ENCODE measurements at places on chromosomes 7 and 10.

GRCh38 chr10:75926763-75927162, 495.3 kb downstream of the LRMDA start:
- no peak for DNase-seq

GRCh38 chr7:47301657-47302295, 280.1 kb downstream of the TNS3 start:
- DNase-seq = no peak

DNA sequence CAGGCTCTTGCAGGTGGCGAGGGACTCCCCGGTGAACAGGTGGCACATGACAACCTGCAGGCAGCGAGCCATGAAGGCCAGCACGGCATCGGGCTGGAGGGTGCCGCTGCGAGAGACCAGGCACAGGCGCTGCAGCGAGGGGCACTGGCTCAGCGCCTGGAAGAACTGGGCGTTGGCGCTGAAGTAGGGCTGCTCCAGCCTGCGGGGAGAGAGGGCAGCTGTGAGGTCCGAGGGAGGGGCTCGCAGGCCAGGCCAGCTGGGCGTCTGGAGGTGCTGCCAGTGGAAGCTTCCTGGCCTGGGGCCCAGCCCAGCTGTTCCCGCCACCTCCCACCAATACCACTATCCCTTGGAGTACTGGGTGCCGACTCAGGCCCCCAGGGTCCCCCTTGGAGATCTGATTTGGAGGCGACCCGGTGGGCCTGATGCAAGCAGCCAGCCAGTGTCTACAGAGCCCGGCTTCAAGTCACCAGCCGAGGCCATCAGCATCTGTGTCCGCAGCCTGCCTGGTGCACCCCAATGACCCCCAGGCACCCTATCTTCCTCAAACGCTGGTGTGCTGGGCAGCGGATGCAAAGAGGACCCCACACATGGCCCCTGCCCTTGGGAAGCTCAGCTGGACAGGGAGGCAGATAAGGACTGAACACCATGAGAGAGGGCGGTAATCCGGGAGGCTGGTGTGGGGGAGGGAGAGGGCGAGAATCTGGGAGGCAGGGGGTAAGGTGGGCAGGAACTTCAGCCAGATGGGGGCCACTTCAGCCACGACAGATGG, 67.8 kb upstream of the TNRC18 start:
- DNase-seq = no peak

DNA sequence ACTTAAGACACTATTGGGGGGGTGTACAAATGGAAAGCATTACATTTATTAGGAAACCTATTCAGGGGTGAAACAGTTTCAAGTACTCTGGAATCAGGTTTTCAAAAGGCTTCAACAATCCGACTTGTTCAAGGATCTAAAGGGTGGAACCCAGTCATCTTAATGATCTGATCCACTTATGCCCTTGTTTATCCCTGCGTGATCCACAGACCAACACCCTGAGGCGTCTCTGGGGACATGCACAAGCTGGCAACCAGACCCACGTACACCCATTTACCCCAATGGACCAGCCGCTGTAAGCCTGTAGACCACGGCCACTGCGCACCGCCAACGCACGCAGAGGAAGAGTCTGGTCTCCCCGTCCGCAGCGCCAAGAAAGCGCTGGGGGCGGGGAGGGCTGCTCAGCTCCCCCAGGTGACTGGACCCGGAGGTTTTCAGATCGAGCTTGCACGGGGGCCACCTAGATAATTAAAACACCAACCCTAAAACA, 13.4 kb downstream of the HNRNPF start:
- DNase-seq = no peak

- DNase-seq = no peak
Observed at GRCh38 chr7:32108651-32109050, 38.4 kb upstream of the PDE1C start.

- DNase-seq = no peak
Observed at GRCh38 chr10:27564398-27564797, 60.3 kb downstream of the RAB18 start.

- no peak for DNase-seq
Observed at GRCh38 chr7:71972534-71972933, 439.6 kb downstream of the CALN1 start.

GRCh38 chr10:58806970-58807628, 294.4 kb downstream of the BICC1 start:
- DNase-seq = no peak

GRCh38 chr7:36736899-36737211, 12.6 kb upstream of the AOAH start:
- DNase-seq = no peak

GRCh38 chr10:88981435-88981834, 9.2 kb upstream of the FAS start:
- no peak for DNase-seq

DNA sequence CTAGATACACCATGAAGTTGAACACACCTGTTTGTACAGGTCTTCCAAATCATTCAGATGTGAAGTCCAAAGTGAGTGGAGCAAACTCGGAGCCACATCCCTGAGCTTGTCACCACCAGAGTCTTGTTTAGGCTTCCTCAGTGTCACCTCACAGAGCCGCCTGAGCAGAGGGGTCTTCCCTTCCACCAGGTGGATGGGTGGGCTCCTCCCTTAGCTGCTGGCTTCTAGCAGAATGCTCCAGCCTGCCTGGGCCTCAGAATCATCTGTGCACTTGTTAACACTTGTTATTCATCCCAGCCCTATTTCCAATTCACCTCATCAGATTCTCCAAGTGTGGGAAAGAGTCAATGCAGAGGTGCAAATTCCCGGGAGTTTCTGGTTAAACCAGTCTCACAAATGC, 32.5 kb downstream of the C10orf71 start:
- no peak for DNase-seq

DNA sequence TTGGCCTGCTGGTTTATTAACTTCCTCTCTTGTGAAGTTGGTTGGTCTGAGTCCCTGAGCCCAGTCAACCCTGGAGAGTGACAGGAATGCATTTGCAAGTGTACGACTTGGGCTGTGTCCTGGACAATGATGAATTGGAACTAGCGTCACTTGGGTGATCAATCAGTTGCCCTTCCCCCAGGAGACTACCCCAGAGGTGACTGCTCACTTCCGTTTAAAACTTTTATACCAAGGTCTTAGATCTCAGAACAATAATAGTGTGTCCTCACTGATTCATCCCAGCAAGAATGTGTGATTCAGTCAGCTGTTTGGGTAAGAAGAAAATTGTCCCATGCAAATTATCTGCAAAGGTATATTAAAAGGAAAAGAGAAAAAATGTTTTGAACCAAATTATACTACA, 102.9 kb upstream of the ARMC3 start:
- no peak for DNase-seq

DNA sequence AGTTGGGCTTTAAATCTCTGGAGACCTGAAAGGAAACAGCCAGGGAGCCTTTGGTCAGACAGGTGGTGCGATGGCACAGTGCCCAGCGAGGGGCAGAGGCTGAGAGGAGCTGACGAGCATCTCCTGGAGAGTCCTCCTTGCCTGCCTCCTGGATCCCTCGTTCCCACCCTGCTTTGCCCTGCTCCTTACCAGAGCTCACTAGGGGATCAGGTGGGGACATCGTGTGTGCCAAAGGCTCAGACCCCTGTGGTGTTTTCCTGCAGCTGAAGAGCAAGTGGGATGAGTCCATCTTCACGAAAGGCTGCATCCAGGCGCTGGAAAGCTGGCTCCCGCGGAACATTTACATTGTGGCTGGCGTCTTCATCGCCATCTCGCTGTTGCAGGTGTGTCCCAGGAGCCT, 21.8 kb upstream of the SH2D4B start:
- DNase-seq = no peak

DNA sequence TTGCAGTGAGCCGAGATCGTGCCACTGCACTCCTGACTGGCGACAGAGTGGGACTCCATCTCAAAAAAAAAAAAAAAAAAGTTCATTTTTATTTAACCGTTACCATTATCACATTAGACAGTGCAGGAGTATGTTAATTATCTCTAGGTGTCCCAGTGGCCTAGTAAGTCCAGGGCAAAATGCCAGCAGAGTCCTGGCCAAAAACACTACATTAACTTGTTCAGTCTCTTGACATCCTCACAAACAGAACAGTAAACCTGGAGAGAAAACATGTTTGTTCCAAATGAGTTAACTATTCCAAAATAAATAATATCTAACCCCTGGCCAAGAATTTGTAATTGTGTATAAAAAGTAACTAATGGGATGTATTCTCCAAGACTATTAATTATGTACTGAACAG, 43.2 kb downstream of the PTPRZ1 start:
- DNase-seq = no peak

DNA sequence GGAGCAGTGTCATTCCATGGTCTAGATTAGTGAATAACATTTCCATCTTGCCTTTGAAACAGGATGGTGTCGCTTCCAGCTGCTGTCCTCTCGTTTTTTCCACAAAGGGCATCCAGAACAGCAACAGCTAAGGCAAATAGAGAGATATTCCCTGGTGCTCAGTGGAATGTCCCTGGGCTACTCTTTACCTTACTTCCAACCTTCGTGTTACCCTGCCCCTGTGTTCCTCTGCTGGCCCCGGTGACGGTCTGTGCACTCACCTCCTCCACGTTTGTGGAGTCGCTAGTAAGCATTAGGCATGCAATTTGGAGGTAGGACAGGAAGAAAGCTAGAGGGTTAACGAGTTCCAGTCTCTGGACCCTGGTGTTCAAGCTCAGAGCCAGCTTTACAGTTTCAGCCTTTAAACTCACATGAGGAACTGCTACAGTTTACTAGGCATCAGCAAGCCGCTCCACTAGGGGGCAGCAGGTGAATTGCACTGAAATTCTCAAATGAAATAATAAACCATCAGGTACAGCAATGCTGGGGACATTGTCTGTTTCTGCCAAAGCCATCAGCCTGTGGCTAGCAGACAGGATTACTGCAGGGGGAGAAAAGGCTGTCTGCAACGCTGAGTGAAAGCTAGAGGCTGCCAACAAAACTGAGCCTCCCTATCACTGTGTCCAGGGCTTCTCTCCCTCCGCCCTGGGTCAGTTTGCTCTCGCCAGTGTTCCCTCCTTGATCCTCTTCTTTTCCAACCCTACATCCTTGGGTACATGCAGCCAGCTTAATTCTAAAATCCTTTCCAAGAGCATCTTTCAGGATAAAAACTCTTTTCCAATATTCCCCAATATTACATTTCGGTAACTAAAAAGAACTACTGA, 9.0 kb downstream of the MRPL32 start:
- peak; percentile 68 for DNase-seq

DNA sequence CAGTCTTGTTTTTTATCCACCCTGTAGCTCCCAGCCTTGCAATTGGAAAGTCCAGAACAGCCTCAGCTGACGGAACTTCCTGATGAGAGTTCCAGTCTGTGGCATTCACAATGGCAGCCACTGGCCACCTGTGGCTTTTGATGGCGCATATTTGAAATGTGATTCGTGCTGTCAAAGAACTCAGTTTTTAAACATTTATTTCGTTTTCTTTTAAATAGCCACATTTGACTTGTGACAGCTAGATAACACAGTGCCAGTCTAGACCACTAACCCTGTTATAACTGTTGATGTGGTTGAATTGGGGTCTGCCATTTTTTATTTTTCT, 97.3 kb downstream of the INPP5A start:
- no peak for DNase-seq

GRCh38 chr10:29728541-29729049, 93.8 kb upstream of the SVIL start:
- no peak for DNase-seq

DNA sequence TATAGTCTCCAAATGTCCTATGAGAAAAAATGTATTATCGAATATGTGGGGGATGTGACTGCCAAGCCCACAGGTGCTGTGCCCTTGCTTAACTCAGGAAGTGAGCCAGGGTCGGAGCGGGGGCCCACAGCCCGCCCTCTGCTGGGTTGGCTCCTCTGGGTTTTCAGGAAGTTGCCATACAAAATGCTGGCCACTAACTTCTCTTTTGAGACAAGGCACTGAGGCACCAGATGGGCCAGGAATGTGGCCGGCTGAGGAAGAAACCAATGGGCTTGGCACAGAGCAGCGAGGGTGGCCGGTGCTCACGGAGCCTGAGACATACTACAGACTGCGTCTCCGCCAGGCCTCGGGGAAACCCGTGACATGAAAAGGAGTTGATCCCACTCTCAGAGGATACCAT, 58.9 kb downstream of the FAM53B start:
- DNase-seq = no peak

DNA sequence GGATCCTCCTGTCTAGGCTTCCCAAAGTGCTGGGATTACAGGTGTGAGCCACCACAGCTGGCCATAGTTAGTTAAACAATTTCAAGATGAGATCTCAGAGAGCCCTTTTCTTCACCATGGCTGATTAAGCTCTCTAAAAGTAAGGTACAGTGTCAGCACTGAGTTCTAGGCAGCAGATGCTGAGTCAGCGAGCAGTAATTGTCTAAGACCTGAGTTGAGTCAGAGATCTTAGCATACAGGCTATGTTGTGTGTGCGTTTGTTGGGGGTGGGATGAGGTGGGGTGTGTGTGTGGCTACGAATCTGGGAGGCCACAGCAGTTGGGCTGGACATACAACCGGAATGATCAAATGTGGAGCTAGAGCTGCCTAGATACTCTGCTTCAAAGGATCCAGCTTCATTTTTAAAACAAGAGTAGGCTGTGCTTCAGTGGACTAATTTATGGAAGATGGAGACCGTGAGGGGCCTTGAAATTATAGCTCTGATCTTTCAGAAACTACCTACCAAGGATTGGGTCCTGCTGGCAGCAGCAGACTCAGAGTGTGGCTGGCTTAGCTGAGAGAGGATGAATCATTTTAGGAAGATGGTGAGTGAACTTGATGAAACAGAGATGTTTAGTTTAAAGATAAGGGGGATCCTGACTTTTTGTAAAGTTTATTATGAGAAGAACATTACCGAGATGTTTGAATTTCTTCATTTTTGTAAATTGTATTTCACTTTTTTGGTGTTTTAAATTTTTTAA, 17.5 kb upstream of the MTPN start:
- no peak for DNase-seq

DNA sequence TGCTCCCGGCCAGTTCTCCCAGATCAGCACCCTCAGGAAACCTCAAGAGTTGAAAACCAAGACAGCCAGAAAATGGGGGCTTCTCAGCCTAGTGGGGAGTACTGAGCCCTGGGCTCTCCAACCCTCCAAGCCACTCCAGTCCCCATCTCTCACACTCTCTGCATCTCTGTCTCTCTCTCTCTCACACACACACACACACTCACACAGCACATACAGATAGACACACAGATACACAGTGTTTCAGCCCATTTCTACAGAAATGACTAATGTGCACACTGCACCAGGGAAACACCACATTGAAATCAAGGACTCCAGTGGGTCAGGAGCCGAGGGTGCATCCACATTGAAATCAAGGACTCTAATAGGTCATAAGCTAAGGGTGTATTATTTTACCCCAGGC, 107.5 kb downstream of the MKI67 start:
- DNase-seq = no peak

- DNase-seq = no peak
Observed at GRCh38 chr7:156582591-156583123, 57.9 kb upstream of the RNF32 start.

- no peak for DNase-seq
Observed at GRCh38 chr10:266974-267425, 131.7 kb downstream of the ZMYND11 start.

- DNase-seq = no peak
Observed at GRCh38 chr10:110414548-110415309, 83.0 kb upstream of the DUSP5 start.

DNA sequence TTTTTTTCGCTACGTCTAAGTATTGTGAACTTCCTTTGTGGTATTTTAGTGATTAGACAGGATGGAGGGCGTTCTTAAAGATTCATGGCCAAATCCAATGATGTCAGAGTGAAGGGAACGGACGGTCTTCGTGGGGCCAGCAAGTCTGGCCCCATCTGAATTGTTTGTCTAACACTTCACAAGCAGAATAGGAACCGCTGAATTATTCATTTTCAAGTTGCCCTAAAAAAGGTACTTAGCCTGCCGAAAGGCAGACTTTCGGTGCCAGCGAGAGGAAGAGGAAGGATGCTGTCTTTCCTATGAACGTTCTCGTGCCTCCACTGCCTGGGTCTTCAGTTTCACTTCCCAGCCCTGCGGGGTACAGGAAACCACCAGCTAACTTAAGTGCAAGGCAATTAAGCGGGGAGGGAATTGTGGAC, 145.7 kb upstream of the SH2B2 start:
- DNase-seq = no peak
